Esophagus muscularis mucosa (tissue), 4 donors: ENCODE measurements at places on chromosomes 16 and 17. TPM values are rescaled to one million over a fixed set of nuclear protein-coding genes. Genes with fewer than 3 reads are reported as not detected.
A peak's percentile ranks its signal among the peaks of the same experiment; 100 is the strongest.

LRRC37B gene
- 11.1 TPM for total RNA-seq

TBC1D28 gene
- not detected for total RNA-seq

LITAFD gene
- not detected for total RNA-seq

KRT24 gene
- total RNA-seq: not detected

SKAP1 gene
- total RNA-seq: 1.2 TPM

CLDN9 gene
- 0.17 TPM for total RNA-seq

COIL gene
- 11.7 TPM for total RNA-seq

ABI3 gene
- total RNA-seq: 3.3 TPM

DNAAF1 gene
- not detected for total RNA-seq

TMEM235 gene
- not detected for total RNA-seq

PYY gene
- not detected for total RNA-seq

CD19 gene
- total RNA-seq: not detected

ATP2A1 gene
- not detected for total RNA-seq

CD300LG gene
- total RNA-seq: 6.8 TPM

TNFSF12 gene
- 136 TPM for total RNA-seq

JPH3 gene
- 2.2 TPM for total RNA-seq

KRT9 gene
- not detected for total RNA-seq

GRCh38 chr17:77115947-77116346 lies 24.8 kb upstream of the SEC14L1 start:
- peaks cover 47% of the 10 kb centered on the region for H3K4me1 ChIP-seq
- H3K27ac ChIP-seq: peak overlapping the region; percentile 65
- no peak for DNase-seq

- DNase-seq: no peak
- no peaks in the 10 kb centered on the region for H3K27me3 ChIP-seq
- peaks cover 1% of the 10 kb centered on the region for H3K36me3 ChIP-seq
- H3K4me1 ChIP-seq: no peaks in the 10 kb centered on the region
These were observed 142.6 kb upstream of the PLCG2 start for GRCh38 chr16:81636298-81636993.

- H3K27ac ChIP-seq: no peak overlapping the region
- no peaks in the 10 kb centered on the region for H3K36me3 ChIP-seq
- no peak overlapping the region for H3K4me3 ChIP-seq
- DNase-seq: no peak
- no peaks in the 10 kb centered on the region for H3K27me3 ChIP-seq
- H3K4me1 ChIP-seq: no peaks in the 10 kb centered on the region
These were observed 631.3 kb upstream of the CA10 start for GRCh38 chr17:52789829-52790228.

DNA sequence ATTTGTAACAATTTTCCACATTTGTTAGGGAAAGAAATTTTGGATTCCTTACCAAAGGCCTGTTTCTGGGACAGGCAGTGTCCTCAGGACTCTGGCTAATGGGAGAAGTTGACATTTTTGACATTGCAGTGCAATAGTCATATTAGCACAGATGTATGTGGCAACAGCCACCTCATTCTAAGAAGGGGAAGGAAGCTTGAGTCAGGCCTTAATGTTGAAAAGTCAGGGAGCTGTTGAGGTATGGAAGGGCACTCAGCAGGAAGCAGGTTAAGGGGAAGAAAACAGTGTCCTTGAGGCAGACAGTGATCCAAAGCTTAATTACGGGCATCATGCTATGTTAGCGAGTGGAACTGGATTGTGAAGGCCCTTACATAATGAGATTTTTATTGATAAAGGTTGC lies 20.9 kb downstream of the AKTIP start:
- H3K4me3 ChIP-seq: no peak overlapping the region
- DNase-seq: peak; percentile 21
- H3K27me3 ChIP-seq: no peaks in the 10 kb centered on the region
- H3K27ac ChIP-seq: no peak overlapping the region
- no peaks in the 10 kb centered on the region for H3K4me1 ChIP-seq
- H3K36me3 ChIP-seq: peaks cover 93% of the 10 kb centered on the region

GRCh38 chr17:59107306-59107670 lies 608 bp upstream of the TRIM37 start:
- peaks cover 5% of the 10 kb centered on the region for H3K36me3 ChIP-seq
- H3K27me3 ChIP-seq: no peaks in the 10 kb centered on the region
- H3K27ac ChIP-seq: peak overlapping the region; percentile 97
- peak overlapping the region; percentile 92 for H3K4me3 ChIP-seq
- no peak for DNase-seq

GRCh38 chr16:60979119-60979518 lies 1057.1 kb downstream of the CDH8 start:
- H3K4me1 ChIP-seq: no peaks in the 10 kb centered on the region
- H3K36me3 ChIP-seq: no peaks in the 10 kb centered on the region
- no peak for DNase-seq
- H3K27me3 ChIP-seq: no peaks in the 10 kb centered on the region

GRCh38 chr17:81593105-81593871 lies 41.1 kb upstream of the FAAP100 start:
- no peak for DNase-seq
- H3K36me3 ChIP-seq: peaks cover 69% of the 10 kb centered on the region
- H3K4me3 ChIP-seq: no peak overlapping the region
- H3K27me3 ChIP-seq: no peaks in the 10 kb centered on the region
- H3K4me1 ChIP-seq: no peaks in the 10 kb centered on the region

- no peak overlapping the region for H3K4me3 ChIP-seq
- no peaks in the 10 kb centered on the region for H3K27me3 ChIP-seq
- no peak for DNase-seq
- H3K4me1 ChIP-seq: peaks cover 59% of the 10 kb centered on the region
These were observed 5.7 kb downstream of the ADGRG1 start for GRCh38 chr16:57634171-57634570.

DNA sequence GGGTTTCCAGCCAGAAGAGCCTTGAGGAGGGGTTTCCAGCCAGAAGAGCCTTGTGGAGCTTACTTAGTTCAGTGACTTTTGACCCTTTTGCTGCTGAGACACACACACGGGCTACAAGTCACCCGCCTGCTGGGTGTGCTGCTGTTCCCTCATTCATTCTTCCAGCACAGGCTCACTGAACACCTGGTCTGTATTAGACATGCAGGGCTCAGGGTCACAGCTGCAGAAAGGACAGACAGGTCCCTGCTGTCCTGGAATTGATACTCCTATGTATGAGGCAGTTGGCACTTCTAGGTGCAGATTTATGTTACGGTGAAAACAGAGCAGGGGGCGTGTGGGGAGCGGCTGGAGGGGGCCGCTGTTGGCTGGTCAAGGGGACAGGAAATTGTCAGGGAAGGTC lies 6.8 kb downstream of the CACNG4 start:
- H3K4me3 ChIP-seq: no peak overlapping the region
- peaks cover 4% of the 10 kb centered on the region for H3K27me3 ChIP-seq
- no peaks in the 10 kb centered on the region for H3K36me3 ChIP-seq
- no peak overlapping the region for H3K27ac ChIP-seq
- no peak for DNase-seq

DNA sequence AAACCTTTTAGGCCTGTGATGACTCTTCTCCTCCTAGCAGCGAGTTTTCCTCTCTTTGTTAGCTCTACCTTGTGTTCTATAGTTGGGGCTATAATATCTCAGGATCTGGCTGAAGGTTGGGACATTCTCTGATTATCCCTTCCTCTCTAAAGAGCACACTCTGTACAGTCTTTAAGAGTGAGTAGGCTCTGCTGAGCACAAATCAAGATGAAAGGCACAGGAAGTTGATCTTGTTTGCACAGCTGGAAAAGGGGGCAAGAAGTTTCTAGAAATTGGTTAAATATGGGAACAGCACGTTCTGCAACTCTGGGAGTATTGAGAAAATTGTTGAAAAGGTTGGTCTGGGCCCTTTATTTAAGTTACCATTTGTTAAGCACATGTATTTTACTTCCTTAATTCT lies 240.9 kb downstream of the CDH11 start:
- peaks cover 7% of the 10 kb centered on the region for H3K4me1 ChIP-seq
- no peak for DNase-seq
- H3K27me3 ChIP-seq: no peaks in the 10 kb centered on the region
- no peak overlapping the region for H3K27ac ChIP-seq
- H3K4me3 ChIP-seq: no peak overlapping the region
- no peaks in the 10 kb centered on the region for H3K36me3 ChIP-seq

DNA sequence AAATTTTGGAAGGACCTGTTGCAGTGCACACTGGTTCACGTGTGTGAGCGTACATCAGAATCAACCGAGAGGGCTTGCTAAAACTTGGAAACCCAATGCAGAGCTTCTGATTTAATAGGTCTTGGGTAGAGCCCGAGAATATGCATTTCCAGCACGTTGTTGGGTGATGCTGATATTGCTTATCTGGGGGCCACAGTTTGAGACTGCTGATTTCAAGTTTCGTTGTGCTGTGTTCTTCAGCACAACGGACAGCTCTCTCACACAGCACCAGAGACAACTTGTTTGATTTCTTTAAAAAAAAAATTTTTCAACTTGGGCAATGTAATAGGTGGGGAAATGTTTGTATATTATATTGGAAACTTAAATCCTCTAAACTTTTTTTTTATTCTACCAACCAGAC lies 9.4 kb downstream of the OR4D2 start:
- no peaks in the 10 kb centered on the region for H3K36me3 ChIP-seq
- H3K27ac ChIP-seq: no peak overlapping the region
- H3K4me3 ChIP-seq: no peak overlapping the region

DNA sequence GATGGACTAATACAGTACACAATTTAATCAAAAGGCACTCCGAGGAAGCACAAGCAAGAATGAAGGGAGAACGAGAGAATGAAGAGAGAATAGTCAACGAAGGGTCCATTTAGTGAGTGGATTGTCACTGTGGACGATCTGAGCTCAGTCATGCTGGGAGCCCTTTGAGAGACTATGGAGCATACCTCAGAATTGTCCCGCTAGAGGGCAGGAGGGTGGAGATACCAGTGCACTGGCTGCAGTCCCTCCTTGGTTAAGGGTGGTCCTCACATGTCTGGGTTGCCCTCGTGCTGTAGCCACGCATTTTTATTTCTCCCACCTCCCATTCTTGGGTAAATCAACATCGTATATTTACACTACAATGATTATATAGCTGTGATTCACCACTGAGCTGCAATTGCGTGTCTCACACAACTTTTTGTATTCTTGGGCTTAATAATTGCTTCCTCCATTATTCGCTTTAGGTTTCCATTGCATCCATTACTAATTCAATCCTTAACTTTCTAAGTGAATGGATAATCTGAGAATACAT lies 33.2 kb upstream of the FAM20A start:
- no peaks in the 10 kb centered on the region for H3K4me1 ChIP-seq
- no peaks in the 10 kb centered on the region for H3K27me3 ChIP-seq
- H3K4me3 ChIP-seq: no peak overlapping the region

DNA sequence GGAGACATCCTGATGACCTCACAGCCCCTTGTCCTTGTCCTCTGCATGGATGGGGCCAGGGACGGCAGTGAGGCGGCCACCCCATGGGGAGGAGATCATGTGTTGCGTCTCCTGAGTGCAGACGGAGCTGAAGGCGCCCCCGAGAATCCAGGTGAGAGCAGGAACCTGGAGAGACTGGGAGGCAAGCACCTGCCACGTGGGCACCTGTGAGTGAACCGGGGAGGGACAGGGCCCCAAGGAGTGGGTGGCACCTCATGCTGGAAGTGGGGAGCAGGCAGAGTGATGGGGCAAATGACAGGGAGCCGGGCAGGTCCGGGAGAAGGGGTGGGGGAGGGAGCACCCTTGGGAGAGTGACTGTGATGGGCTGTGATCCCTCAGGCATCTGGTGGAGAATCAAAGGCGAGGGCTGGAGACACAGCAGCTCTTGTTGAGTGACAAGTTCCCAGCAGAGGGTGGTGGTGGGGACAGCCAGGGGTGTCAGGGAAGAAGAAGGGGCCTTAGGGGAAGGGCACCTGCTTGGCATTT lies 174.3 kb upstream of the CHMP6 start:
- H3K4me1 ChIP-seq: no peaks in the 10 kb centered on the region
- H3K36me3 ChIP-seq: peaks cover 10% of the 10 kb centered on the region
- no peak for DNase-seq

- H3K27me3 ChIP-seq: no peaks in the 10 kb centered on the region
- H3K4me3 ChIP-seq: no peak overlapping the region
- H3K27ac ChIP-seq: no peak overlapping the region
- peaks cover 92% of the 10 kb centered on the region for H3K36me3 ChIP-seq
These were observed 119.6 kb downstream of the SPAG9 start for GRCh38 chr17:51000835-51001638.

GRCh38 chr16:84138824-84139627 lies 6.0 kb downstream of the HSDL1 start:
- no peaks in the 10 kb centered on the region for H3K27me3 ChIP-seq
- no peaks in the 10 kb centered on the region for H3K36me3 ChIP-seq
- H3K4me3 ChIP-seq: no peak overlapping the region
- DNase-seq: no peak

- H3K4me3 ChIP-seq: no peak overlapping the region
- H3K4me1 ChIP-seq: no peaks in the 10 kb centered on the region
- no peak overlapping the region for H3K27ac ChIP-seq
- DNase-seq: no peak
- H3K36me3 ChIP-seq: peaks cover 72% of the 10 kb centered on the region
These were observed 94.9 kb downstream of the CACNG1 start for GRCh38 chr17:67139289-67139688.

GRCh38 chr16:90046971-90047713 lies 27.9 kb upstream of the DBNDD1 start:
- peaks cover 15% of the 10 kb centered on the region for H3K36me3 ChIP-seq
- no peak for DNase-seq
- H3K27me3 ChIP-seq: peaks cover 7% of the 10 kb centered on the region
- H3K4me1 ChIP-seq: peaks cover 24% of the 10 kb centered on the region
- H3K4me3 ChIP-seq: peak overlapping the region; percentile 57

- no peaks in the 10 kb centered on the region for H3K27me3 ChIP-seq
- H3K4me1 ChIP-seq: no peaks in the 10 kb centered on the region
- DNase-seq: no peak
- no peak overlapping the region for H3K27ac ChIP-seq
These were observed 59.1 kb downstream of the NOG start for GRCh38 chr17:56652628-56653027.

- DNase-seq: no peak
- no peaks in the 10 kb centered on the region for H3K27me3 ChIP-seq
- H3K4me3 ChIP-seq: no peak overlapping the region
- no peaks in the 10 kb centered on the region for H3K36me3 ChIP-seq
- H3K4me1 ChIP-seq: peaks cover 4% of the 10 kb centered on the region
These were observed 16.8 kb upstream of the TRPV2 start for GRCh38 chr17:16398270-16399267.

DNA sequence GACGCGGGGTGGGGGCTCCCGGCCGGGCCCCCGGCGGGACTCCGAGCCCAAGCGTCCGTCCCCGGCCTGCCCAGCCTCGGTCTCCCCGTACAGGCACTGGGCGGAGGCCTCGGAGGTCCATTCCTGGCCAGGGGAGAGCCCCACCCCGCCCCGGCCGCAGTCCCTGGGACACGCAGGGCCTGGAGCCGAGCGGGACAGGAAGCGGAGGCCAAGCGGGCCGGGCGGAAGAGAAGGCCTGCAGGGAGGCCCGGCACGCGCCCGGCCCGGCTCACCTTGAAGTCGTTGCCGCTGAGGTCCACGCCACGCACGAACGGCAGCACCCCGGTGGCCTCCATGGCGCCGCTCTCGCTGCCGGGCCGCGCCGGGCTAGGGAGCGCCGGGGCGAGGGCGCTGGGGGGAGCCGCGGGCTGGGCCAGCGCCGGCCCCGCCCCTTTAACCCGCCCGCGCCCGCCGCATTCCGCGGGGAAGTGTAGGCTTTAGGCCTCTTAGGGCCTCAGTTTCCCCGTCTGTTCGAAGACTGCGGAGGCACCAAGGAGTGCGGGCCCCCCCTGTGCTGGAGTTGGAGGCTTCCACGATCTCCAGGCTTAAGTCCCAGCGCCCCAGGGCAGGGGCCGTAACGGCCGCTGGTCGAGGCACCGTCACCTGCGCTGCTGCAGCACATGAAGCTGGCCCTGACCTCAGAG lies at the start of gene FLII:
Gene FLII (minus strand): TSS at position 383 of the 683 bp plus-strand sequence. CDS start 48 bp downstream, at position 335.
- peak within 1 kb of the TSS; percentile 99 for H3K4me3 ChIP-seq
- peaks cover 51% of the 10 kb centered on the region for H3K4me1 ChIP-seq
- peaks cover 42% of the 10 kb centered on the region for H3K36me3 ChIP-seq
- no peak for DNase-seq
- H3K27me3 ChIP-seq: no peaks in the 10 kb centered on the region
